PC-9 (cell line): ENCODE measurements at places on chromosomes 1 and 21.

DNA sequence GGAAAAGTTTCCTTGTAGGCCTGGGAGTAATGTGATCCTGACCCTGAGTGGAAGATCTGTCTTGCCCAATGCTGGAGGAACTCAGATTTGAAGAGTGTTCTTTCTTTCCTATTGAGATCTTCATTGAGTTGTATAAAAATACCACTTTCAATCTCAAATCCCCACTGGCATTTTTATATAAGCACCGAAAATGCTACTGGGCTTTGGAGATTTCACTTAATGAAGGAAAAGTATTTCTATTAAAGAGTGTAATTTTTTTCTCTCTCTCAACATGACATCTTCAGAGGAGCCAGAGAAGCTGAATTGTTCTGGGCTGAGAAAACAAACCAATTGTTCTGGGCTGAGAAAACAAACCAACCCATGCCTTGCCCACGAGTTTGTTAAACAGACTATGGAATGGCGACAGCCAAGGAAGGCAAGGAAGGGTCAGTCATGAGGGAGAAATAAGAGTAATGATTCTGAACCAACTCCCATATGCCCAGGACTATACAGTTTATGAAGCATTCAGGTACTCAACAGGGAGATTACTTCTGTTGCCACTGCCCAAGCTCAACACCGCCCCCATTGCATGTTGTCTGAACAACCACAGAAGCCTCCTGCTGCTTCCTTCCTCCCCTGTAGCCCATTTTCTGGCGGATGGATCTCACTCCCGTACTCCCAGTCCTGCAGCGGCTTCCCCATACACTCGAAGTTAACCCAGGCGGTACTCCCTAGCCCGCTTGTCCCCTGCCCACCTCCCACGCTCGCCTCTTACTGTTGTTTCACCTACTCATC lies 103.2 kb downstream of the BEND5 start:
- no peak for DNase-seq

GRCh38 chr1:54955359-54955758 lies 25.1 kb upstream of the TMEM61 start:
- peak; percentile 93 for DNase-seq

DNA sequence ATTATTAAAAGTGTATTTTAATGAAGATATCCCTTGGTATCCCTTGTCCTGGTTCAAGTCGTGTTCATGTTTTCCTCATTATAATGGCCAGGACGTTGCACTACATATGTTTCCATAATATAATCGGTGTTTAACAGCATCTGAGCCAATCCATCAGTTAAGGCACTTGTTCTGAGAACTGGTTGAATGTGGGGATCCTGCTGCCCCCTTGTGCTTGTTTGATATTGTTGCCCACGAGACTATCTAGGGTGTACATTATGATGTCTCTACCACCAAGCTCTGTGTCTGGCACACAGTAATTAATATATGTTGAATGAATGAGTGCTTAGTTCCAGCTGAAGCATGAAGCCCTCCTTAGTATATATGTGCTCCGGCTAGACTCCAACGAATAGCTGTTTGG lies 193.0 kb downstream of the CACNA1E start:
- DNase-seq, result no peak

DNA sequence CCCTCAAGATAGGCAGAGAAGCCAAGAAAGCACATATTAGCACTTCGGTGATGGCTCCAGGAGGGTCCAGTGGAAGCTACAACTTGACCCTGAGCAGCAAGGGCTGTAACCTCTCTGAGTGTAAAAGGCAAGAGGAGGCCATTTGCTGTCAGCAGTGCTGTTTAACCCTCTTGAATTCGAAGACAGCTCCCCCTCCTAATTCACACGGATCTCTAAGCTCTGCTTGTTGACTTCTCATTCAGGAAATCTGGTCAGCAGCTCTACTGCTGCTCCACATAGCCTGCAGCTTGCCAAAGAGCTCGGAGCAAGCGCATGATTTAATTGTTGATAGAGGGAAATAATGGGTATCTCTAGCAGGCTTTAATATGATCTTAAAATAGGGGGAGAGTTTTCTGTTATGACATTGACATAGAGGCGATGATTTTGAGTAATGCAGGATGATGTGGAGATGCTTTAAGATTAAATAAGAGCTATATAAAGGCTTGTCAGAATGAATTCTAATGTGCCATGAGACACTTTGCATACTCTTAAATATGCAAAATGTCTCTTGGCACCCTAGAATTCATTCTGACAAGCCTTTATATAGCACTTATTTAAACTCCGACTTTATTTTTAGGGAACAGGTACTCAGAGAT lies 79.4 kb upstream of the USH2A start:
- no peak for DNase-seq

DNA sequence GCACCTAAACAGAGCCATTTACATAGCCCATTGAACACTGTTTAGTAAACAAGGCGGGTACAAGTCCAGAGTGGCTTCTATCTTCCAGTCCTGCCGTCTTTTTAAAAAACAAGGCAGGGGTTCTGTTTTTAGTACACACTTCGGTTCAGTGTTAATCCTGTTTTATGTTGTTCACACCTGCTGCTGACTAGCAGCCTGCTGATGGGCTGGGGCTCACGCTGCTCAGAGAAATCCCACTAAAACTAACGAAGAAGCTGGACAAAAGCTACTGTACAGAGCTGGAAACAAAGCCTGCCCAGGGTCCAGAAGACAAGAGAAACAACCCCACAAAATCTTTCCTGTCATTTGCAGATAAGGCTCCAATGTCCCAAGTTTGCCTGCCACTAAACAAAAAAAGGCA lies 13.2 kb downstream of the ESRRG start:
- no peak for DNase-seq

GRCh38 chr1:19462781-19463503 lies 22.4 kb downstream of the CAPZB start:
- DNase-seq, result no peak

DNA sequence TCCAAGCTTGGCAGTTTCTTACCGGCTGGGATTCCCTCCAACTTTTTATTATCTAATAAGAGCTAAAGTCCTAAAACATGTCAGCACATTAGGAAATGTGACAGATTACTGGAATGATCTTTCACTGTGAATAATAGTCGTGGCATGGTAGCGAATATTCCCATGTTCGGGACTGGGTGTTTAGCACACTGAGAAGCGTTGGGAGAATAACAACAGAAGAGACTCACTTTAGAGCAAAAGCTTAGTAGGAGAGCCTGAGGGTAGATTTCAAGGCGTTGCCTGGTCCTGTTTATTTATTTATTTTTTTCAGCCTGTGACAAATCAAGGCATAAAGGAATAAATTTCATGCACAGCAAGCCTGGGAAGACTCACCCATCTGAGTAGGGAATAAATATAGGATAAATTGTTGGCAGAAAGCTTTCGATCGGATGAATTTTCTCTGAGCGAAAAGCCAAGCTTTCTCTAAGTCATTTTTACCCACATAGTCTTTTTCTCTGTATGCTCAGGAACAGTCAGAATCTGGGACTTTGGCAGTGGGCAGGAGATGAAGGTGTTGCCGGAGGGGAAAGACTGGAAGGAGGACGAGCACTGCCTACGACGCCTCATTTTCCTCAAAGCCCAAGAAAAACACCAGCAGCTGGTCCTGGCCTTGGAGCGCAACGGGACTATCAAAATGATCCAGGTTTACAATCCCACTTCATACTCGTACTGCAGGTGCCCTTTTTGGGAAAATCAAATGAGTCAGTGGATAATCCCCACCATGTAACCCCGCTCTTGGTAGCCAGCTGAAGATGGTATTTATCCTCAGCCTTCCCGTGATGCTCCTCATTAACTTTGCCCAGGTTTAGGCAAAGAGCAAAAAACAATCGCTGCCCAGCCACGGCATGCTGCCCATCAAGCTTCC lies 97.2 kb downstream of the WDR64 start:
- DNase-seq, result peak; percentile 18

- DNase-seq, result no peak
Measured at GRCh38 chr21:45499201-45499750, 43.0 kb downstream of the SLC19A1 start.

DNA sequence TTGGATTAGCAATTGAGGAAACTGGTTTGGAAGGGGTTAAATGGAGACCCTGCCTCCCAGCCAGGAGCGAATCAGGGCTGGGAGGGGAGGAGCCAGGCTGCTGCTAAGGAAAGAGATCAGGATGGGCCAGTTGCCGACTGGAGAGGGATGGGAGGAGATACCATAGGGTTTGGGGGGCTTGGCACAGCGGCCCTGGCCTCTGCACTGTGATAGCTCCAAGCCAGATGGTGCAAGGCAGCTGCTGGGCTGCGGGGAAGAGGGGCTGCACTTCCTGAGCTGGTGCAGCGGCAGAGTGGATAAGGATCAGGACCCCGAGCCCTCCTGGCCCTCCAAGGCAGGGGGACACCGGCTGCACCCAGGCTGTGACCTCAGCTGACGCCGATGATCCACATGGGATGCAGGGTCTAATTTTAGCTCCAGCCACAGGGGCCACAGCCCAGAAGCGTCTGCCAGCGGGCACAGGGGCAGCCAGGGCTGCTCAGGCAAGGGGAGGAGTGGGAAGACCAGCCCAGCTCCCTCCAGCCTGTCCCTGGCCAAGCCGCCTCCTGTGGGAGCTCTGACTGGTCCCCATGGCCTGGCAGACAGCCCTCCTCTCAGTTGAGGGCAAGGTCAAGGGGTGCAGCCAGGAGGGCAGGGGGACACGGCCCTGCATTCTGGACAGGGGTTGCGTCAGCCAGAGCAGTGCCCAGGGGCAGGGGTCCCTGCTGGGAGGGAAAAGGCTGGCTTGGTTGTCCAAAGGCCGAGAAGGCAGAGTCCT lies at the start of gene EXTL1:
Gene EXTL1, plus strand, starts transcription at position 129 of the 757 bp plus-strand sequence. CDS start 872 bp downstream, outside the sequence.
- no peak for DNase-seq

DNA sequence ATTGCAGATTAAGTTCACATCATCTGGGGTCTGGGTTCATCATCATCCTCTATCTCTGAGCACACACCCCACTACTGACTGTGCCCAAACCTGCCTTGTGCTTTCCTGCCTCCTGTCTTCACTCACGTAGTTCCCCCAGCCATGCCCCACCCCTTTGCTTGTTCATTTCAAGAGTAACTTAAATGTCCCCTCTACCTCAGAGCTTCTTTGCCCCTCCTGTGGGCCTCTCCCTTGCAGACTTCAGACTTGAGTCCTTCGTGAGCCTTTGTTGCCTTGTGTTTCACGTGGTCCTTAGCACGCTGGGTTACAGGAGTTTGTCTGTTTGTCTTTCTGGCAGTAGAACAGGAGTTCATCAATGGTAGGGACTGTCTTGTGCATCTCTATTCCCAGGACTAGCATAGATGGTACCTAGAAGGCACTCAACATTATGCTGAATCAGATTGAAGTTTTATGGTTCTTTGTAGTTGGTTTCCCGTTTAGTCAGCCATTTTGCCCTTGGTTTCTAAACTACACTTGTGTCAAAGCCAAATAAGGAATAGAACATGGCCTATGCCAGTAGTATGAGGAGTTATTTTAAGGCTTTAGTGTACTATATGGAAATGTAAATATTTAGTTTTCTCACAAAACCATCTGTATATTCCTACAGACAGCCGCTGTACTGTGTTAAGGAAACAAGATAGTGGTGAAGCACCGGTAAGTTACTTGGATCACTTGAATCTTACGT lies 86.2 kb downstream of the TTC3 start:
- no peak for DNase-seq

DNA sequence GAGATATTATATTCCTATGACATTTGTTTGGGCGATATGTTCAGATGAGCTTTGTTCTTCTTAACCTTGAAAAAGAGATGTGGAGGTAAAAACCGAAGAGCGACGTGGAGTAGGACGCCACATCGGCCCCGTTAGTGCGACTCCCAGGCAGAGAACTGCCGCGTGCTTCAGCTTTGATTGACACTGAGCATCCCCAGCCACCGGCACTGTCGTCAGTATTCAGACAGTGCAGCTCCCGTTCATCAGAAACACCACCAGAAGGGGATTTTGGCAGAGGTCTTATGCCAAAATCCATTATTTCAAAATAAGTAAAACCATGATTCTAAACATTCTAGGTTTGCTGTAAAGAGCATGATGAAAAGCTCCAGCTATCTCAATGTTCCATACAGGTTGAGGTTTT lies 66.5 kb downstream of the AGPAT3 start:
- no peak for DNase-seq

- no peak for DNase-seq
Measured at GRCh38 chr1:17315542-17316130, 7.6 kb downstream of the PADI4 start.

DNA sequence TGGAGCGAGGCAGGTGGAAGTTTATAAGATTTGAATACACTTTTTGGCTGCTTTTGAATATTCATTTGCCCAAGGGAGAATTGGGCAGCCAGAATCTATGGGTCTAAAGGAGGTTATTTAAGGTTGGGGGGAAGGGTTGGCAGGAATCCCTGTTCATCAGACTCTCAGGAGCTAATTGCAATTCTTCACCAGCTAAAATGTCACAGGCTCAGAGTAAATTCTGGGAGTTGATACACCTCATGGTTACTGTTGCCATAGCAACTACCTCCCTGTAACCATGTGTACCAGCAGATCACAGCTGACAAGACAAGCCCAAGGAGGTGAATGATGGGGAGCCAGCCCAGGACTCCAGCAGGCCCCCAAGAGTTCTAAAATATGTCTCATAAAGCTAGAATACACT lies 75.5 kb downstream of the CAMK2N1 start:
- DNase-seq, result no peak

DNA sequence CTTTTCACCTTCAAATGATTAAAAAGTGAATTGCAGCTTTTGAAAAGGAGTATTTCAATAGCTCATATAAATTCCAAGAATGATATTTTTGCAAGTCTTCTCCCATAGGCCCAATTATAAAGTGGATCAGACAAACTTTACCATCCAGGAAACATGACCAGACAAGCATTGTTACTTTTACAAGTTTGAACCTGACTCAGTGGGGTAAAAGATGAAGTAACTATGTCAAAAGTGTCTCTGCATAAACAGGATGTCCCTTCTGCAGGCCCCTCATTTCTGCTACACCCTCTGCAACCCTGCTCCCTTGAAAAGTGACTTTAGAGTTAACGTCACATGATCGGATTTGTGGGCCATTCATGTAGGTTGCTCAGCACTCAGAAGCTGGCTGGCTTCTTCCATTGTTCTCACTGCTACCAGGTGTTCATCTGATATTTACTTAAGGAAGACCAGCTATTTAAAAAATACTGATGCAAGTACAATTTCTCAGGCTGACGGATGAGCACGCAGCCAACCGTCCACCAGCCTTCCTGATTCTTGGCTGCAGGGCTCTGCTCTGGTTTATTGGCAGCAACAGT lies 32.3 kb downstream of the URB1 start:
- no peak for DNase-seq

DNA sequence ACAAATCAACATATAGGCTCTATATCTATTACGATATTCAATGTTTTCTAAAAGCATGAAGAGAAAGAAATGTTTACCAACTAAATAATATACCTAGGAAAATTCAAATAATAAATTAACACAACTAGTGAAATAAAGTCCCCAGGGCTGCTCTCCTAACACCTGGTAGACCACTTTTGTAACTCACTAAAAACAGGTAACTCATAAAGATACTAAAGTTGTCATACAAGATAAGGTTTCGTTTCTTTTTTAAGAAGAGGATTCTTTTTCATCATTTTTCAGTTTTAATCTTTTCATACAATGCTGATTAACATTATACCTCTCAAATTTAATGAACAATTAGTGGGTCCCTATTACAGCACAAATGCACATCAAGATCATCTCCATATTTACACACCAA lies 99.0 kb downstream of the ZZZ3 start:
- DNase-seq, result no peak

- DNase-seq, result no peak
Measured at GRCh38 chr1:25809283-25809926, 9.4 kb downstream of the SELENON start.
